Frontal cortex (tissue), 4 donors: ENCODE measurements at places on chromosomes 7 and 10.
A peak's percentile ranks its signal among the peaks of the same experiment; 100 is the strongest.

DNA sequence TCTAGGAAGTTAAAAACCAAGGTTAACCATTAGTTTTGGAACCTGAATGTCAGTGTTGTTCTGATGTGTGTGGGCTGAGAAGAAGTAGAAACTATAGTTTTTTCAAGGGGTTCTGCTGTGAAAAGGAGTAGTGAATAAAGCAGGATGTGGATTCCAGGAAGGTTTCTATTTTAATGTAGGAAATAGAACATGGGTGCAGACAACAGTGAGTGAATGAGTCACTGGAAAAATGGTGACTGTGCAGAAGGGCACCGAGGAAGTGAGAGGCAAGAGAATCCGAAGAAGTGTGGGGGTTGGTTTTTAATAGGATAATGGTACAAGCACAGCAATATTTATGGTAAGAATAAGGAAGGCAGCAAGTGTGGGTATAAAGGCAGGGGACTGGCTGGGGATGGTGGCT lies 120.4 kb downstream of the ARHGAP21 start:
- no peak for DNase-seq

- DNase-seq: peak; percentile 88
These were observed at the start of gene GTF2IRD1 for GRCh38 chr7:74453322-74454011. GTF2IRD1 (plus strand) TSS chr7:74453906; CDS start chr7:74508081, 54,175 bp downstream.

DNA sequence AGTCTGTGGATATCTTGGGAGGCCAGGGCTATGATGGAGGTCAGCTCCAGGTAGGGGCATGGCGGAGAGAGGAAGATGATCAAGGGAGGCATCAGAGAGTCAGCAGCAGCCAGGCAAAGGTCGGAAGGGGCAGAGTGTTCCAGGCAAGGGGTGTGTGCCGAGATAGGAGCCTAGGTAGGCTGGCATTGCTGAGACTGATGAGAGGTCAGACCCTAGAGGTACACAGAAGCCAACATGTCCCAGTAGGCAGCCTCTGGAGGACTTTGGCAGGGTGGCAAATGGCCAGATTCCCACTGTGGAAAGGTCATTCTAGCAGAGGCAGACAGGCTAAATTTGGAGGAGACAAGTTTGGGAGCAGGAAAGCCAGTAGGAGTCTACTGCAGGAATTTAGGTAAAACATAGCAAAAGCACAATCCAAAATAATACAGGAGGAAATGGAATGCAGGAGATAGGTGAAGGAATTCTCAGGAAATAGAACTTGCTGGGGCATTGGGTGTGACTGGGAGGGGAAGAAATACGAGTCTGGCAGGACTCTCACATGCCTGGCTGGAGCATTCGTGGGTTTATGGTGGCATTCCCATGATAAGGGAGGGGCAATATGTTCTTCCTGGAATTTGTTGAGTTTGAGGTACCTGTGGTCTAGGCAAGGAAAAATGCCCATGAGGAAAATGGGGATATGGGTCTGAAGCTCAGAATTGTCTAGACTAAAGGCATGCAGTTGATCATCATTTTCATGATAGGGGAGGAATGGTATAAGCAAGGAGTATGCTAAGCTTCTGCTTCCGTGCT lies 25.7 kb downstream of the TMEM176A start:
- no peak for DNase-seq

- no peak for DNase-seq
These were observed 89.8 kb upstream of the AKR1E2 start for GRCh38 chr10:4736183-4736582.

DNA sequence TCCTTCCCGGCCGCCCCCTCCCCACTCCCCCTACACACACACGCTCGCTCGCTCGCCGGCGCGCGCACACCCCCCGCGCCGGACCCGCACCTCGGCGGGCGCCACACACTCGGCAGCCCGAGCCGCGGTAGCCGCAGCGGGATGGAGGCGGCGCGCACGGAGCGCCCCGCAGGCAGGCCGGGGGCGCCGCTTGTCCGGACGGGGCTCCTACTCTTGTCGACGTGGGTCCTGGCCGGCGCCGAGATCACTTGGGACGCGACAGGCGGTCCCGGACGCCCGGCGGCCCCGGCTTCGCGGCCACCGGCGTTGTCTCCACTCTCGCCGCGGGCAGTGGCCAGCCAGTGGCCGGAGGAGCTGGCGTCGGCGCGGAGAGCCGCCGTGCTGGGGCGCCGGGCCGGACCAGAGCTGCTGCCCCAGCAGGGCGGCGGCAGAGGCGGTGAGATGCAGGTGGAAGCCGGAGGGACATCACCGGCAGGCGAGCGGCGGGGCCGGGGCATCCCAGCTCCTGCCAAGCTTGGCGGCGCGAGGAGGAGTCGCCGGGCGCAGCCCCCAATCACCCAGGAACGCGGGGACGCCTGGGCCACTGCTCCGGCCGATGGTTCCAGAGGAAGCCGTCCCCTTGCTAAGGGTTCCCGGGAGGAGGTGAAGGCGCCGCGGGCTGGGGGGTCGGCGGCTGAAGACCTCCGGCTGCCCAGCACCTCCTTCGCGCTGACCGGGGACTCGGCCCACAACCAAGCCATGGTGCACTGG lies at the start of gene SORCS3:
TSS of gene SORCS3 (plus strand) at position 104 of the 750 bp plus-strand sequence.
- DNase-seq: no peak

GRCh38 chr10:89262086-89263051 lies 10.8 kb upstream of the LIPA start:
- DNase-seq: no peak

GRCh38 chr7:134902058-134902457 lies 84.2 kb upstream of the AGBL3 start:
- no peak for DNase-seq

DNA sequence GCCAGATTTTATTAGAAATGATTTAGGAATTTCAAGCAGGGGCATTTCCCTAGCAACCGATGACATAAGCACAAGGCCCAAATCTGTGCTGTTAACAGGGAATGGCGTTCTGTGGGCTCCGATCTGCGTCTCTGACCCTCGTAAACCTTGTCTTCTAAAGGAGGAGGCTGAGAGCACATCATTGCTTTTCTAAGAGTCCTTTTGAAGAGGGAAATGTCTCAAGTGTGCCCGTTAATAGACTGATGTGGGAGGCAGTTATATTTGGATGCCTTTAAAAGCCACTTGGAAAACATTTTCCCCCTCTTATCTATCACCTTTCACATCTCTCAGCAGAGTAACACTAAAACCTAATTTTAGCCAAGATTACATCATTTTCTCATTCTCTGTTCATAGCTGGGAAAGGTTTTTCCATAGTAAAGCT lies 424.1 kb upstream of the GALNT17 start:
- DNase-seq: no peak

- DNase-seq: no peak
These were observed 54.5 kb downstream of the TSPAN15 start for GRCh38 chr10:69505636-69506318.

- no peak for DNase-seq
These were observed 65.7 kb upstream of the LANCL2 start for GRCh38 chr7:55299273-55299967.

- no peak for DNase-seq
These were observed 11.5 kb upstream of the STEAP4 start for GRCh38 chr7:88318196-88318595.

GRCh38 chr10:128898916-128899195 lies 568.2 kb upstream of the MGMT start:
- DNase-seq: no peak

DNA sequence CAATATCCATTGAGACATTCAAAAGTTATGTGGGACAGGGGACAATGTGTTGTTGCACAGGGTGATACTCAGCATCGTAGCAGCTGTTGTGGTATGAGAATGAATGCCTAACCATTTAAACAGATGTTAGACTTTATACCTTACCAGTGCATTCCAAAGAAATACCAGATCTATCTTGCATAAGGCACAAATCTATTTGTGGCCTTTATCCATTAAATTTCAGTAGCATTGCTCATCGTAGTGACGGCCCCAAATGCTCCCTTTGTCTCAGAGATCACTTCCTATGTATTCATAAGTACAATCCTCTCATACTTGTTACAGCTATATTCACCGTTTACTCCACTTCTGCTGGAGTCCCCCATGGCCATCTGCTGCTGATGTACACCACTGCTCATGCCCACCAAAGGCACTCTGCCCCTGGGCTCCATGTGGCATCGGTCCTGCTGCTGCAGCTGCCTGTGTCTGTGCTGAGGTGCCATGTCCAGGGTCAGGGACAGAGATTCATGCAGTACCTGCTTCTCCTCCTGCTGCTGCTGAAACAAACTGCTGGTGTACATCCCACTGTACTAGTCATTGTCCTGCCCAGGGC lies 96.3 kb downstream of the CPED1 start:
- DNase-seq: no peak

- no peak for DNase-seq
These were observed 39.5 kb downstream of the GARS1 start for GRCh38 chr7:30634193-30634626.

DNA sequence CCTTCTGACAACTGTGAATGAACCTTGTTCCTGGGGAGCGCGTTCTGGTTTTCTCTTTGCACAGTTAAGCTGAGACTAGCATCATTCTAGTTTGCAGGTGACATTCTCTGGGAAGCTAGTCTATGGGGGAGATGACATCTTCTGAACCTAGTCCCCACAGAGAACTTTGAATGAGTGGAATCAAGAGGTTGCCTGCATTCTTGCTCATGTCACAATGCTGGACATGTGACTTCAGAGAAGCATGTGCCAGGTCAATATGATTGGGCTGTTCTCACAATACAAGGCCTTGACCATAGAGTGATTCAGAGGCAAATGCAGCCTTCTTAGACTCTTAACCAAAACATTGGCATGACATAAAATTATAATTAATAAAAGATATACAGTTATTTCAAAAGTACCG lies 22.1 kb downstream of the KLLN start:
- no peak for DNase-seq

DNA sequence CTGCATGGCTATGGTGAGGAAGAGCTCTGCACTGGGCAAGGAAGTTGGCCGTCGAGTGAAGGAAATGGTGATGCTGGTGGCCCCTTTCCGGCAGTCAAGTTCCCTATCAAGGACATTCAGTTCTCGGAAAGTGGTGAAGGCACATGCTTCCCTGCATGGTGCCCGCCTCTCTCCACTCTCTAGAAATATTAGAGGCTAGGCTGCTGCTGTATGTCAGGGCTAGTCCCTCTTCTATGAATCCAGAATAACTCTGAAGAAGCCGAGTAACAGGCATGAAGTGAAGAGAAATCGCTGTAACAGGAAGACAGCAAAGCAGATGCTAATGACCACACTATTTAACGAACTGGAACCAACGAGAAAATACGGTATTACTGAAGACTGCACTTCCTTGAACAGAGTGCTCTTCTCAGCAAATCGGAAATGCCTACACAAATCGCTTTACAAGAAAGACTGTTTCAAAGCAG lies 5.4 kb downstream of the IDI1 start:
- no peak for DNase-seq

DNA sequence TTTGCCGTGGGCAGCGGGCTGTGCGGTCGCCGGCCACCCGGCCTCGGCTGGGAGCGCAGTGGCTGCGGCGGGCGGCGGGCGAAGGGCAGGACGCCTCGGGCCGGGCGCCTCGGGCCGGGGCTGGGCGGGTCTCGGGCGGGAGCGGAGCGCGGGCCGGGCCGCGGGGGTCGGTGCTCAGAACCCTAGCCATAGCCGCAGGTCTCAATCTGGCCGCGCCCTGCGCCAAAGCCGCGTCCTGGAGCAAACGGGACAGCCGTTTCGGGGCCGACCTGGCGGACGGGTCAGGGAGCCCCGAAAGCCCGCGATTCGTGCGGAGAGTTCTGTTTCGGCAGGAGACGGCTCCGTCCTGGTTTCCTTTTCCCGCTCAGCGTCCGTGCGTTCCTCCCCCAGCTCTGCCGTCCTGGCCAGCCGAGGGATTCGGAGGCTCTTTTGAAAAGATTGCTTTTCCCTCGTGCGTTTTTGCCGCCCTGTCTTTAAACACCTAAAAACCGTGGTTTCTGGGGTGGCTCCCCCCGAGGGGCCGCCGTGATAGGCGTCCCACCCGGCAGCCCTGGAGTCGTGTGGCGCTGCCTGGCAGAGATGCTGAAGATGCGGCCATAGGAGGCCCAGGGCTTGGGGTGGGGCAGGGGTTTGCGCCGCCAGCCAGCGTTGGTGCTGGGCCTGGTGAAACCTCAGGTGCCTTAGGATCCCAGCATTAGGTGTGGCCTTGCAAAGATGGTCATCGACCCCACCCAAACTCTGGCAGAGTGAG lies 727 bp downstream of the RET start:
- DNase-seq: no peak

DNA sequence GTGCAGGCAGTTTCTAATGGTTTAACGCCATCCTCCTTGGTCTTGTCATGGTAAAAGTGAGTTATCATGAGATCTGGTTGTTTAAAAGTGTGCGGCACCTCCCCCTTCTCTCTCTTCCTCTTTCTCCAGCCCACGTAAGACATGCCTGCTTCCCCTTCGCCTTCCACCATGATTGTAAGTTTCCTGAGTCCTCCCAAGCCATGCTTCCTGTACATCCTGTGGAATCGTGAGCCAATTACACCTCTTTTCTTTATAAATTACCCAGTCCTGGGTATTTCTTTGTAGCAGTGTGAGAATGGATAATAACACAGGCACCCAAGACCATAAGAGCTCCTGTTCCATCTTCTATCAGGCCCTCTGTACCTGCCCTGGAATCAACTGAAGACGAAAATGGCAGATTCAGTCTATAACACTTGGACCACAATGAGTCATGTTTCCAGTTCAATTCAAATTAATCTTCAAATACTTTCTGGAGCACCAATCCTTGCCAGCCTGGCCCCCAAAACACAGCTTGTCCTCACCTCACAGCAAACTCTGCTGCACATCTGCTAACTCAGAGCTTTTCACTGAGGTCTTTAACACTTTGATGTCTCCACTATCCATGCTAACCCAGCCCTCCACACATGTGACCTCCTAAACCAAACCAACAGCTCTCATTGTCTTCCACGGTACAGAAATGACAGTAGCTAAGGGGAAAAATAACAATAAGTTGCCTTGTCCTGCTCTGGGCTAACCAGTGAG lies 73.2 kb downstream of the SFMBT2 start:
- DNase-seq: peak; percentile 10

- DNase-seq: no peak
These were observed 174.7 kb upstream of the PDE1C start for GRCh38 chr7:32244806-32245345.

DNA sequence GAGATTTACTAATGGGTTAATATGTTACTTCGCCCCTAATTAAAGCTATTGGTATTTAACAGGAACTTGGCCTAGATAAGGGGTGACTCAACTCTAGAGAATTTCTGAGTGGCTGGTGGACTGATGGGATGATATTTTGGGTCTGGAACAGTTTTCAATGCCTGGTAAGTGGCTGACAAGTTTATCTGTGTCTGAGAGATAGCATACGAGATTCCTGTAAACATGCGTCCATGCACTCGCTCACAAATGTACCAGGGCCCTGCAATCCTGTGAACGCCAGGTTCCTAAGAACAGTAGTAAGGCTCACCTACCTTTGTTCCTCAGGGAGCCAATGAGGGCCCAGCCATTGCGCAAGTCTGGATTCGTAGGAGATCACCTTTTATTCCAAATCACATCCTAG lies 683.8 kb upstream of the ANKRD30A start:
- DNase-seq: no peak

- no peak for DNase-seq
These were observed 76.0 kb upstream of the C1QL3 start for GRCh38 chr10:16597656-16598055.

DNA sequence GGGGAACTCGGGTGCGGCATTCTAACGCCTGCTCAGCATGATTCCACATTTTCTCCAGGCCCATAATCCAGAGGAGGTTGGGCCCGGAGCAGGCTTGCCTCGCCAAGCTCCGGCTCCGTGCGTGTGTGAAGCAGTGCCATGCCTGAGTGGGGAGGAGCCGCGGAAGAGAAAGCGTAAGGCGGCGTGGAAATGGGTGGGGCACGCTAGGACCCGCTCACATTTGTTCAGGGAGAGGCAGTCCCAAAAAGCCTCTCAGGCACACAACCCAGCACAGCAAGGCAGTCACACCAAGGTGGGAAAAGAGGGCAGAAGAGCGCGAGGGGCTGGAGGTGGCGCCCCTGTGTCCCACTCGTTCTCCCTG lies 695 bp upstream of the VDAC2 start:
- DNase-seq: peak; percentile 58
